ENCODE measurements at places on chromosomes 12 and 14. TPM values are rescaled to one million over a fixed set of nuclear protein-coding genes. Genes with fewer than 3 reads are reported as not detected.

GRCh38 chr14:95355422-95355821 lies 35.7 kb upstream of the CLMN start:
- no peak for DNase-seq

GRCh38 chr14:68553311-68553710 lies 239.6 kb downstream of the ZFP36L1 start:
- DNase-seq: no peak

DNA sequence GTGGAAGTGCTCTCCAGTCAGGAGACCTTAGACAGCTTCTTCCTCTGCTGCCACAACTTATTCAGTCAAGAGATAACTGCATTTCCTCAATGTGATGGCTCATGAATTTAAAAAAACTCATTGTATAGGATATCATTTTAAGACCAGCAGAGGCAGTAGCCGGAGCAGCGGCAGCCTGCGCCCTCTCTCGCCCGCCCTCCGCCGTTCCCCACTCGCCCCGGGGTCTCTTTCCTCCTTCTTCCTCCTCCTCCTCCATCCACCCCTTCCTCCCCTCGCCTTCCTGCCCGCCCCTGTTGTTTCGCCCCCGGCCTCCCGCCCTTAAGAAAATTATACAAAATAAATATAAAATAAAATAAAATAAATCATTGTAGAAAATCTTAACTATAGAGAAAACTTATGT lies 687.6 kb downstream of the FLRT2 start:
- no peak for DNase-seq

DNA sequence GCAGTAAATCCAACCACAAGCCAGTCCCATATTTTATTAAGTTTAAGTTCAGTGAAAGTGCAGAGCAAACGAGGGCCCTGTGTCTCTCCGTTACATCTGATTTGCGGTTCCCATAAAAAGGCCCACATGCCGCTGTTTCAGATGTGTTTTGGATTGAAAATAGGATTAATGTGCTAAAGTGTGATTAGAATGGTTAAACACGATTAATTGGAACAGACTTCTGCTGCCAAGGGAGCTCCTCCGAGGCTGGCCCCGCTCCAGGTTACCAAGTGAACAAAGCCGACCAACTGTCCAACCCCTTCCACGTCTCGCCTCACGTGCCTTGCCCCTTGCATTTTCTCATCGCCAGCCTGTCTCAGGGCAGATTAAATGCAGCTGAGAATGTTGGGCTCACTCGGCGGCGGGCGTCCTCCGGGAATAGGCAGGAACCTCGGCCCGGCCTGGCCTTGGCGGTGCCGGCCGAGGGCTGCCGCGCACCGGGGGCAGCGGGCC lies 166.5 kb upstream of the GSC start:
- DNase-seq: peak; percentile 62

DNA sequence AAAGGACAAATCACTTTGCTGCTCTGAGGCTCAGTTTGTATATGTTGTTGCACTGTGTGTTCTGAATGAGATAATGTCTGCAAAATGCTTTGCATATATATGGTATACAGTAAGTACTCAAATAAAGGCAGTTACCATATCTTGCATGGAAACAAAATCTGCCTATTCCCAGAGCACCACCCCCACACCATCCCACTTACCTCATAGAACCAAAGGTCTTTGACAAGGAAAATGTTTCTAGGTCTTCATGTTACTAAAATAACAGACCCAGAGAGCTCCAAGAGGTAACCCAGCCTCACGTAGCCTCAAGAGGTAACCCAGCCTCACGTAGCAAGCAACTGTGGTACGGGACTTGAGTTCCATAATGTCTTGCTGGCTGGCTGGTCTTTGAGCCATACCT lies 71.6 kb upstream of the CMKLR1 start:
- DNase-seq: no peak

DNA sequence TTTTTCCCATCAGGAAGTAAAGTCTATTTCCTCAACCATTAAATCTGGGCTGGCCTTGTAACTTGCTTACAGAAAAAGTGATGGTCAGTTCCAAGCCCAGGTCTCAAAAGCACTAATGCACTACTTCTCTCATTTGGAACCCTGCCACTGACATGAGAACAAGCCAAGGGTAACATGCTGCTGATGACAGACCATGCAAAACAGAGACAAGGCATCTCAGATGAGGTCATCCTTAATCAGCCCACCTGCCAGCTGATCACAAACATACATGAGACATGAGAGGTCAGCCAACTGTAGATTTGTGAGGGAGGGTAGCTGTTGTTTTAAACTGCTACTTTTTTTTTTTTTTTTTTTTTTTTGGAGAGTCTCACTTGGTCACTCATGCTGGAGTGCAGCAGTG lies 16.2 kb downstream of the TWF1 start:
- no peak for DNase-seq

DNA sequence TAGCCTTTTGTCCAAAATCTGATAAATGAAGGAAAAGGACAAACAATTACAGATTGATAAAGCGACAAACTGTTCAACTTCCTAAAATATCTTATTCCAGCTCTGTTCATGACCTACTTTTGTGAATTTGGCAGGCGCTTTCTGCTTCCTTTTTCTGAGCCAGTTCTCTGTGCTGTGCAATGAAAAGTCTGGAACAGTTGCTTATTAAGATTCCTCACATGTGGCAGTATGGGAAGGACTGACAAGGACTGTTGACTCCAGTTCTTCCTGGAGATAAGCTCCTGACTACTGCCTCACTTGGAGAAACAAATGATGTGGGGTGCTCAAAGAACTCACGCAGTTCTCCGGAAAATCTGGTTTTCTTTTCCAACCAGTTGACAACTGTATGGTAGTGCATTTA lies 58.3 kb upstream of the ANP32D start:
- DNase-seq: no peak

GRCh38 chr12:124687917-124688316 lies 120.5 kb upstream of the NCOR2 start:
- DNase-seq: no peak

- DNase-seq: no peak
Measured at GRCh38 chr12:93938931-93939330, 209.4 kb upstream of the PLXNC1 start.

- DNase-seq: no peak
Measured at GRCh38 chr14:91256661-91257060, 12.2 kb upstream of the GPR68 start.

GRCh38 chr12:63480186-63480585 lies 188.1 kb downstream of the DPY19L2 start:
- DNase-seq: no peak

GRCh38 chr12:109947521-109947920 lies 47.4 kb downstream of the TCHP start:
- DNase-seq: no peak

- no peak for DNase-seq
Measured at GRCh38 chr14:100844082-100844408, 18.1 kb downstream of the MEG3 start.

DNA sequence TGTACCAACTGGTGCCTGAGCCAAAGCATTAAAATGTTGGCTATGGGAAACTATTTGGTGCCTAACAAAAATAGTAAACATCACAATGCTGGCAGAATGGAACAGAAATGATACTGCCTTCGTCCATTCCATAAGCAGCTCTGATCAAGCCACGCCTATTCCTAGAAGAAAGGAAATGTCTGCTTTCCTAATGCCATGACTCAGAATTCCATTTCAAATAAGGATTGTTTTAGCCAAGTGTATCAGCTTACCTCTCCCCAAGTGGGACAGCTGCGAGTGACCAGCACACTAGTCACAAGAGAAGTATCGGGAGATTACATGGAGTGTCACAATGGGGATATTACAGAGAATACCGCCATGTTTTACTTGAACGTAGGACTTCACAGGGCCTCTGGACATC lies 38.7 kb downstream of the GLT8D2 start:
- DNase-seq: no peak

DNA sequence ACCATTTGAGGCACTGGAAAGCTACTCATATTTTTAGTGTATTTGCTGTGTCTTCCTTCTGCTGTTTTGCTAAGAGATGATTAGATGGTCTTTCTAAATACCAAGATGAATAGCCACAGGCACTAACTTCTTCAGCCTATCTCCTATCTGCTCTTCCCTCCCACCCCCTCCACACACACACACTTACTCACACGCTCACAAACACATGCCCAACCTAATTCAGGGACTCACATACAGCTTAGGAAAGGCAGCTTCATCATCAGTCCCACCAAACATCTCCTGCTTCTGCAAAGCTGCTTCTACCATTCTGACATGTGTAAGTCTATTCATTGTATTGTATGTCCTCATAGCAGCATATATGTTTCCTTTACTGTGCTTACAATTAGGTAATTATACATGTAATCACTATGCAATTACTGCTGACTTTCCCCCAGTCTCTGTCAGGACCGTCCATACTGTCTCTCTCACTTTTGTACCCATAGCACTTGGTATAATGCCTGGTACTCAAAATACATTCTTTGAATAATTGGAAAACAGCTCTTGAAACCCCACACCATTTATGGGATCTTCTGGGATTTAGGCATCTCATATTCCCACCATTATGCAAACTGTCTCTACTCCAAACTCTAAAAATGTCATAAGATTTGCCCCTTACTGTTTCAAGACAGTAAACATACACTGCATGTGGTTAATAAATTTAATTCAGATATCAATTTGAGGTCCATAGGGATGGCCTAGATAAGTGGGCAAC lies 83.3 kb upstream of the HIF1A start:
- DNase-seq: no peak

- DNase-seq: peak; percentile 24
Measured at GRCh38 chr12:65891987-65892481, 67.8 kb downstream of the HMGA2 start.

DNA sequence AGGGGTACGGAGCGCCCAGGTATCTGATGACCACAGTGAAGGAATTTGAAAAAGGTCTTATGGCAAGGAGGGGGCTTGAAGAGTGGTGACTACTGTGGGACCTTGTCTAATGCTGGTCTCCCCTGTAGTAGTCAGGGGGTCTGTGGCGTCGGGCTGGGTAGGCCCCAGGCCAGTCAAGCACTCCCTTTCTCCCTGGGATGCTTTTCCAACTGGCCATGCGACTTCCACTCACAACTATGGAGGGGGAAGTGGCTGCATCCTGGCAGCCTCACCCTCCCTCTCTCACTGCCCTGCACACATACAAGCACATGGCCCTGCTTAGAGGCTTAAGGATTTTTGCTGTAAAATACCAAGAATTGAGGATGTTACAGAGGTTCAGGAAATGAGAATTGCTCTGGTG lies 4.1 kb downstream of the TSPAN11 start:
- no peak for DNase-seq

DNA sequence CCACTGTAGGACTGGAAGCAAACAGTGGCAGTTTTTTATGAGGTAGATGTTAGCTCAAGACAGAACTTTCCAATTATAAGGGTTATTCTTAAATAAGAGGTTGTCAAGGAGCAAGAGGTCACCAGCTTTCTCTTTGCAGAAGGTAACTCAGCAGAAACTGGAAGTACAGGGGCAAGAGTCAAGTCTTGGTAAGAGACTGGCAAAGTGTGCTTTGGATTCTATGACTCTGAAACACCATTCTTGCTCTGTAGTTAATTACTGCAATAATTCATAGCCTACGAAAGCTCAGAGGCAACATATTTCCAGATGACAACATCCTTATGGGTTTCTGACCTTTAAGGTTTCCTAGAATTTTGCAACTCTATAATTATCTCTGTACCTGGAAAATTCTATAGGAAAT lies 51.3 kb downstream of the RMST start:
- no peak for DNase-seq

GRCh38 chr12:2963760-2964292 lies 4.6 kb downstream of the TEAD4 start:
- DNase-seq: no peak

- no peak for DNase-seq
Measured at GRCh38 chr12:119211884-119212283, 33.2 kb downstream of the HSPB8 start.

GRCh38 chr14:101131451-101131916 lies 228.0 kb upstream of the RTL1 start:
- DNase-seq: no peak

DNA sequence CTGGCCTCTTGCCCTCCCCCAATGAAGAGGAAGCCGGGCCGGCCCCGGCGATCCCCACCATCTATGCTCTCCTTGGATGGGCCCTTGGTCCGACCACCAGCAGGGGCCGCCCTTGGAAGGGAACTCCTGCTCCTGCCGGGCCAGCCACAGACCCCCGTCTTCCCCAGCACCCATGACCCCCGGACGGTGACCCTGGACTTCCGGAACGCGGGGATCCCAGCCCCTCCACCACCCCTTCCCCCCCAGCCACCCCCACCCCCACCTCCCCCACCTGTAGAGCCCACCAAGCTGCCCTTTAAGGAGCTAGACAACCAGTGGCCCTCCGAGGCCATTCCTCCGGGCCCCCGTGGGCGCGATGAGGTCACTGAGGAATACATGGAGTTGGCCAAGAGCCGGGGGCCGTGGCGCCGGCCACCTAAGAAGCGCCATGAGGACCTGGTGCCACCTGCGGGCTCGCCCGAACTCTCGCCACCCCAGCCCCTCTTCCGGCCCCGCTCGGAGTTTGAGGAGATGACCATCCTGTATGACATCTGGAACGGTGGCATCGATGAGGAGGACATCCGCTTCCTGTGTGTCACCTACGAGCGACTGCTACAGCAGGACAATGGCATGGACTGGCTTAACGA lies 19.4 kb downstream of the SETD1B start:
- no peak for DNase-seq

GRCh38 chr12:22759769-22760674 lies 135.1 kb downstream of the ETNK1 start:
- DNase-seq: no peak

GRCh38 chr14:38238332-38238731 lies 17.6 kb downstream of the CLEC14A start:
- no peak for DNase-seq

DNA sequence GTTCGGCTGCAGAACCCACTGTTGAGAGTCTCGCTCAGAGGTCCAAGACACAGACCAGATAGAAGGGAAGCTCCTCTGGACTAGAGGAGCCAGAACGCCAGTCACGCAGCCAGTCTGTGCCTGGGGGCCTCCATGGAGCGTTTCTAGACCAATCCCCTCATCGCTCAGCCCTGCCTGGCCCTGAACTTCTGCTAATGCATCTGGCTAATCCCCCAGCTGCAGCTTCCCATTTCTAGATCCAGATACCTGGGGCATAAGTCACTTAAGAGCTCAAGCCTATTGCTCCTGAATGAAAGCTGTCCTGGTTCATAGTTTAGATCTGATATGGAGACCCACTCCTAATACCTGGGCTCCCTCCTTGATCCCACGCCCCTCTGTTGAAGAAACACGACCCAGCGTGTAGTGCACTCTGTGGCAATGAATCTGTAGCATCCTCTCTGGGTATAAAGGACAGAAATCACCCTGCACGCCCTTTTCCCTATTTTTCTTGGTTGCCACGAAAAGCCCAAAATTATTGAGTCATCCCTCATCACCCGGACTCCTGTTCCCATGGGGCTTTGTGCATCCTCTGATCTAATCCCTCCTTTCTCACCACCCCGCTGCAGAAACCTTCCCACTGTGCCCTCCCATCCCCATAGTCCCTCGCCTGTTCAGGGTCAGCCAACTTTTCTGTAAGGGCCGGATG lies 341.6 kb upstream of the FKBP4 start:
- no peak for DNase-seq

- DNase-seq: no peak
Measured at GRCh38 chr12:120327593-120327992, at the start of gene PLA2G1B. Gene PLA2G1B, minus strand, starts transcription at chr12:120327779. Its CDS starts 26 bp downstream, at chr12:120327753.

Gene DIO3
- total RNA-seq: 1.7 TPM

Gene REP15
- 2.3 TPM for total RNA-seq

Gene ASIC1
- total RNA-seq: 43.7 TPM

Gene KRT71
- total RNA-seq: not detected

Gene ING4
- total RNA-seq: 58.4 TPM

Gene PSEN1
- 57.5 TPM for total RNA-seq

Gene SYNDIG1L
- total RNA-seq: 4.5 TPM

Gene MANSC4
- not detected for total RNA-seq

Gene POU6F1
- 74.2 TPM for total RNA-seq

Gene BIN2
- 2.1 TPM for total RNA-seq

Gene PIWIL1
- 0.35 TPM for total RNA-seq

Gene CPSF6
- total RNA-seq: 96.8 TPM

Gene MYG1
- 55.7 TPM for total RNA-seq

Gene MGAT4C
- 23.0 TPM for total RNA-seq

Gene ETNK1
- 119 TPM for total RNA-seq
